ENCODE measurements at places on chromosomes 2 and 18.
A peak's percentile ranks its signal among the peaks of the same experiment; 100 is the strongest.

DNA sequence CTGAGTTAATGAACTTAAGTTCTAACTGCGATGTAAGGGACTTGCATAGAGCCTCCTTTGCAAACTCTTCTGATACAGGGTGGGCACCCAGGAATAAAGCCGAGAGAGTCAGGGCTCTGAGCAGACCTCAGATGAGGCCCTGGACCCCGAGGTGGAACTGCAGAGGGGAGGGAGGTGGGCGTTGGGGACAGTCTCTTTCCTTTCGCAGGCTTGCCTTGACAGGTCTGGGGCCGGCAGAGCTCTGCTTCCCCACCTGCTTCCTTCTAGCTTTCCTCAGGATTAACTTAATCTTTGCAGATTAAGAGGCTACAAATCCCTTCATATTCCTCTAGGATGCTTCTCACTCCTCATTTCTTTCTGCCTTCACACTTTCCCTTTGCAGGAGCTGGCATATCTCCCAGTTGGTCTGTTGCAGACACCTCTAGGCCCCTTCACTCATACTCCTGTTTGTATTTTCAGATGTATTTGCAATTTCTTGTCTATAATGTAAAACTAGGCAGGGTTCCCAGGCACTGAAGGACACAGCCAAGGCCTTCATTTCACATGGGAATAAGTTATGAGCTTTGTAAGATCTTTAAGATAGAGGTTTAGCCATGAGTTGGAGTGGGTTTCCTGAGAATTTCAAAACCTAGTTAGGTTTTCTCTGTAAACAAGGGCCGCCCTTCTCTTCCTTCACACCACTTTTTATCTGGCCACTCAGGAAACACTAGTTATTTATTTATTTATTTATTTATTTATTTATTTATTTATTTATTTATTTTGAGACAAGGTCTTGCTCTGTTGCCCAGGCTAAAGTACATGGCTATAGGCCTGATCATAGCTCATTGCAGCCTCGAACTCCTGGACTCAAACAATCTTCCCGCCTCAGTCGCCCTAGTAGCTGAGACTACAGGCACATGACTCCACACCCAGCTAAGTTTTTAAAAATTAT is 70.9 kb downstream of the MTCL1 start:
- DNase-seq = no peak

GRCh38 chr2:12661489-12661888 is 55.2 kb upstream of the TRIB2 start:
- DNase-seq = no peak

GRCh38 chr2:12457831-12458230 is 258.9 kb upstream of the TRIB2 start:
- no peak for DNase-seq

- no peak for DNase-seq
Measured at GRCh38 chr2:69491864-69492263, 54.6 kb upstream of the NFU1 start.

GRCh38 chr2:234816056-234816455 is 135.8 kb upstream of the SH3BP4 start:
- no peak for DNase-seq

DNA sequence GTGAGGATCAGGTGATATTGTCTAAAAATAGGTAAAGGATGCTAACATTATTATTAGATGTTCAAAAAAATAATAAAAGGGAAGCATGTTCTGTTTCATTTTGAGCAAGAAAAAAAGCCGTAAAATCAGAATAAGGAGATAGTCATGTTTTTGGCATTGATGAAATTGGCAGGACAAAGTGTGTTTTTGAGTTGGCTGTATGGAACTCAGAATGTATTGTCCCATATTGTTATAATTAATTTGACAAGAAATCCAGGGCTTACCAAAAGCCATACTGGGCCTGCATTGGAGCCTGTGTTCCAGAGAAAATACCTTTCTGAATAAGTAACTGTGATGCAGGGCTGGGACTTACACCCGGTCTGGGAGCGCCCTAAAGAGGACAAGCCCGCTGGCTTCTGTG is 232.0 kb downstream of the AGAP1 start:
- DNase-seq = no peak

GRCh38 chr2:176405477-176405876 is 136.2 kb downstream of the MTX2 start:
- no peak for DNase-seq

- no peak for DNase-seq
Measured at GRCh38 chr18:68596016-68596415, 118.9 kb downstream of the TMX3 start.

DNA sequence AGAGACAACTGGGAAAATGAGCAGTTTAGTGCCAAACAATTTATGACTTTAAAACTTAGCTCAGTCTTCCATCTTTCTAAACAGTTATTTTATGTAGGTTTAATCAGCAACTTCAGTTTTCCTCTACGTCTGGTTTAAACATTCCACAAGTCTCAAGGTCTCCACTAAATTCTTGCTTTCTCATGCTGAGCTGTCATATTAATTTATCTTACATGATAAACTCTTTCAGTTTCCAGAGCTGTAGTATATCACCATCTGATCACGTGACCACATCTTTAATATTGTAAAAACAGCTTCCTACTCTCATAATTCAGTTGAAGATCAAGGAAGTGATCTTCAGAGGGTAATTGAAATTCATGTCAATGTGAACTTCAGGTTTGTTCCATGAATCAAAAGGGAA is 158.6 kb downstream of the ZNF804A start:
- no peak for DNase-seq

- DNase-seq = no peak
Measured at GRCh38 chr2:240109386-240109785, 26.7 kb downstream of the COPS9 start.

DNA sequence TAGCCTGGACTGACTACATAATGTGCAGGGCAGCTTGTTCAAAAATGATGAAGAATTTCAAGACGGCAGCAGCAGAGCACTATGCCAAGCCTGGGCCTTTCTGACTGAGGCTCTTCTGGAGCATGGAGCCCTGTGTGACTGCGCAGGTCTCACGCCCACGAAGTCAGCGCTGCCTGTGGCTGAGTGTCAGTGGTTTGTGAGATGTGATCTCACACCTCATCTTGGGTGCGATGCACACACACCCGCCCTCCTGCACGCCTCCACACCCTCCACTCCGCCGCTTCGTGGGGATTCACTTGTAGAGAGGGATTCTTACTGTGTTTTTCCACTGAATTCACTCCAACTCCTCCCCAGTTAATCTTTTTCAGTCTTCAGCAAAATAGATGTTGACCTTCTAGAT is 103.9 kb downstream of the VIT start:
- peak; percentile 23 for DNase-seq

DNA sequence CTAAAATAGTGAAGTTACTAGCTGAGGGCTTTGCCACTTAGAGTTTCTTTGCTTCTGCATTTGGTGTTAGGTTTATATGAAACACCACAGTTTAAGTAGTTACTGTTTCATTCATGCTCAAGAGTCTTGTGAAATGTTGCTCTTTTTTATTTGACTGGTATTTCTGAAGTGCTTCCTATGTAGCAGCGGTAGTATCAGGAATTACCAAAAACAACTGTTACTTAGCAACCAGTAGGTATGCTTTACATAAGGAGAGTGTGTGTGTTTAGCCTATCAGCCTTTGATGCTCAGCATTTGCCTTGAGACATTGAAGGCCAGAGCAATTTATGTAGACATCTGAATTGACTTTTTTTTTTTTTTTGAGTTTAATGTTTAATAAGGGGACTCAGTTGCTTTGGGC is 3.6 kb downstream of the DIS3L2 start:
- no peak for DNase-seq

GRCh38 chr2:29013057-29013780 is 32.1 kb downstream of the TOGARAM2 start:
- DNase-seq = no peak

DNA sequence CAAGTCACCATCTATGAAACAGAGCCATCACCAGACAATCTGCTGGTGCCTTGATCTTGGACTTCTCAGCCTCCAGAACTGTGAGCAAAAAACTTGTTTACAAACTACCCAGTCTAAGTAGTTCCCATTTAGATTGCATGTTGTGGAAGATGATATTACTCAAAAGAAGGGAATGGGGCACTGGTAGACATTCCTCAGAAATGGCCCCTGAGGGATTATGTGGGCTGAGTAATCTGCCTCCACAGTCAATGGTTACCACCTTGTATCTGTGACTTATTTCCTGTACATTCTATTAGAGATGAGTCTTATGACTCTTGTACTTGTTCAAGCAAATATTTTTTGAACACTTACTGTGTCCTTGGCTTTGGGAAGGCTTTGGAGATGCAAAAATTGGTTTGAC is 160.4 kb downstream of the NUP35 start:
- DNase-seq = no peak

DNA sequence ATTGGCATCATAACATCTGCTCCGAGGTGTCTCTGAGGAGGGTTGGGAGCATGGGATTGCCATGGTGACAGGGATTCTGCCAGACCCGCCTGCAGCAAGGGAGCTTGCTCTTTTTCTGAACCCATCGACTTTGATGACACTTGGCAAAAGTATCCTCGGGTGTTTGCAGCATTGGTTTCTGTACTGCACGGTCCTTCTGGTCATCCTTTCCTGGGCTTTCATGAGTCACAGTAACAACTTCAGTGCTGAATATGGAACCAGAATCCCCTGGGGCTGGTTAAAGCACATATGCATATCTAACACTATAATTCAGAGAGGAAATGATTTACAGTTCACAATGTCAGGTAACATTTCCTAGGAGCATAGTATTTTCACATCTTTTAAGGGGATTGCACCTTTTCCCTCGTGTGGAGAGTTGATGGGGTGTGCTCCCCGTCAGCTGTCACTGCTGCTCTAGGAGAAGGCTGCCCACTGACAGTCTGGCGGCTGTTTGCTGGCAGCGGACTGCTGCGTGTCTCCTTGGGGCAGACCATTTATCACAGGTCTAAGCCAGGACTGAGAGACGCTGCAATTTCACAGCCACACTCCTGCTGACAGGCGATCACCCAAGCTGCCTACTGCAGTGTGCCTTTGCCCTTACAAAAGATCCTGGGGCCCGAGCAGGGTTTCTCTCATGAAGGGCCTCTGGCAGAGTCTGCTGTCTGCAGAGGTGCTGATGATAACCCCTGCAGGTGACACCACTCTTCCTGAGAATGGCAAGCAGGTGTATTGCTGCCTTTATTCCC is 425.3 kb downstream of the THSD7B start:
- DNase-seq = no peak

GRCh38 chr2:118475622-118476205 is 371.7 kb downstream of the EN1 start:
- DNase-seq = no peak

- no peak for DNase-seq
Measured at GRCh38 chr2:220445429-220446105, 818.1 kb downstream of the SLC4A3 start.

DNA sequence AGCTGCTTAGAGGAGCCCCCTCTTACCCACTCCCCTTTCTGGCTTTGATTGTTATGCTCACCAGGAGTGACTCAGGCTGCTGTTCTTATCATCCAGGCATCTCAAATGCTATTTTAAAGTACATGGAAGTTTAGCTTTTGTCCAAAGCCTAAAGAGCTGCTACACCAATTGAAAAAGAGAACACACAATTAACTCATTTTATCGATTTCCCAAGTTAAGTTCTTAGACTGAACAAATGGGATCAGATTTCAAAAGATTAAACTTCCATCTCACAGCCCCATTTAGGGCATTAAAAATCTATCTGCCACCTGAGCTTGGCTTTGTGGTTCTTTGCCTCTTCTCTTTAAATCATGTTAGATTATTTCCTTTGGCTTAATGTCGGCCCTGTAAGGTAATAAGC is 81.2 kb downstream of the MYO5B start:
- DNase-seq = no peak

DNA sequence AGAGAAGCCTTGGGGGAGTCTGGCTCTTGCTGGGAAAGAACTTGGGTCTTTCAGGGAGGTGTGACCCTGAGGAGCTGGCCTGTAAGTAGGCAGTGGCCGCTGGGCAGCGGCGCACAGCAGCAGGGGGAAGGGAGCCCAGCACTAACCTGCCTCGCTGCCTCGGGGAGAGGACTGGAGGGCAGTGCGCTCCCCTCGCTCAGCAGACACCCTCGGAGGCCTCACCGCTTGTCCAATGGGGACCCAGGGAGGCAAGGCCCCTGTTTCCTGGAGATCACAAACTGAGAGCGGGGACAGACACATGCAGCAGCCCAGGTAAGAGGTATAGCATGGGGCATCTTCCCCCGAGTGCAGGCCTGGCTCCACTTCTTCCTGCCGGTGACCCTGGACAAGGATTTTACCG is 3.3 kb downstream of the DNMT3A start:
- no peak for DNase-seq

GRCh38 chr2:225737556-225737955 is 338.0 kb downstream of the NYAP2 start:
- DNase-seq = no peak

- DNase-seq = no peak
Measured at GRCh38 chr2:74406035-74406434, 15.4 kb downstream of the C2orf81 start.

DNA sequence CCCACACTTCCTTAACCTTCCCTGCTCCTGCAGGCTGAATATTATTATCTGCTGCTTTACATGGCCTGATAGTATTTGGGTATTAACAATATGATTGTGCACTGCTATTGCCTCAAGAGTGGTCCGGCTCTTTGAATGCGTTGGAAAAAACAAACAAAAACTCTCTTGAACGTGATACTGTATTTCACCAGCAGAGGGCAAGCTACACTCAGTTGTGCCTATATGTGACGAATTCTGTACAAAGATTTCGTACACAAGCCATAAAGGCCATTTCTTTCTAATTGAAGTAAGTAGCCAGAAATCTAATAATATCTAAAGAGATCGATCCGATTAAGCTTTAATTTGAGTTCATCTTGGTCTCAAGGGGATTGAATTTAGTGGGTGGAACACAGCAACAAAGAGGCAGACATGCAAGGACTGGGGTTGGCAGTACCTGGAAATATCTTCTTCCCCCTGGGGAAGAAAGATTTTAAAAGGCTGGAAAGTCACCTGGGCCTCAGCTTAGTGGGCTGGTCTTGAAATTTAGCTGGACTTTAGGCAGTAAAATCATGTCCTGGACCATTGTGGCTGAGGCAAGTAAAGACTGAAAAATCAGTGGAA is 49.3 kb upstream of the RAB6D start:
- DNase-seq = no peak

- no peak for DNase-seq
Measured at GRCh38 chr2:119921825-119922224, 91.1 kb upstream of the EPB41L5 start.

DNA sequence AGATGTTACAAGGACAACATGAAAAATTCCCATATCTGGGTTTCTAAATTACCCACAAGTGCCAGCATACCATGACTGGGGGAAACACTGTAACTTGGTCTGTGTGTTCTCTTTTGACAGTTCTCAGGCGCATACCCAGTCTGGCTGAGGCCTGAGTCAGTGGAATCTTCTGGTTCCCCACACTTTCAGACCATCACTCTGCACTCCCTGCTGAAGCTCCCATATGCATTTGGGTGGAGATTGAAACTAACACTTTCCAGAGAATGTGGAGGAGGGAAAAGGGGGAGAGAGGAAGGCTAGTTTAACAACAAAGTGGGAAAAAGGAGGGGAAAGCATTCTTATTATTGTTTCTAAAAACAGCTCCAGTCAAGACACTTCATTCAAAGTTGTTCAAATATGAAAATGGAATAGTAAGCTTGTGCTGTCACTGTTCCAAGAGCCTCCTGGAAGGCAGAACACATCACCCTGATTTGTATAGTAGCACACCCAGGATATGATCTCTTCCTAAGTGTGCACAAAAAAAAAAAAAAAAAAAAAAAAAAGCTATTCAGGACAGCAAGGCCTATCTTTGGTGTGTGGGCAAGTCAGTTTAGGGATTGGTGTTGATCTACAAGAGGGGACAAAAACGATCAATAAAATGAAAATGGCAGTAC is 48.1 kb upstream of the CTIF start:
- no peak for DNase-seq

GRCh38 chr2:230751062-230751461 is 38.4 kb downstream of the CAB39 start:
- no peak for DNase-seq

All from T-helper 1 cell (primary cell).